ENCODE measurements at places on chromosomes 4 and X.
A peak's percentile ranks its signal among the peaks of the same experiment; 100 is the strongest.

DNA sequence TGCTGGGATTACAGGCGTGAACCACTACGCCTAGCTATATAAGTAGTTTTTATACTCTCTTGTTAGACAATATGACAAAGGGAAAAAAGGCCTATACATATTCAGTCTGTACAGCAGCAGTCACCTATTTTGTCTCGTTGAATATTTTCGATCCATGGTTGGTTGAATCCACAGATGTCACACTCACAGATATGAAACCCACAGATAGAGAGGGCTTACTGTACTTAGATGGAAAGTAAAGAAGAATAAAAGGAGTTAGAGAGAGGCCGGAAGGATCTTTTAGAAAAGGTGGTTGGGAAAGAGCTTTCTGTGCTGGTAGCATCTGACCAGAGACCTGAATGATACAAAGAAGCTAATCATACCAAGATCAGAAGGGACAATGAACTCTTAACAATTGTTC is 38.3 kb upstream of the SPINK2 start:
- DNase-seq, result no peak

- no peak for DNase-seq
Observed at GRCh38 chrX:15916704-15917084, 62.1 kb upstream of the AP1S2 start.

DNA sequence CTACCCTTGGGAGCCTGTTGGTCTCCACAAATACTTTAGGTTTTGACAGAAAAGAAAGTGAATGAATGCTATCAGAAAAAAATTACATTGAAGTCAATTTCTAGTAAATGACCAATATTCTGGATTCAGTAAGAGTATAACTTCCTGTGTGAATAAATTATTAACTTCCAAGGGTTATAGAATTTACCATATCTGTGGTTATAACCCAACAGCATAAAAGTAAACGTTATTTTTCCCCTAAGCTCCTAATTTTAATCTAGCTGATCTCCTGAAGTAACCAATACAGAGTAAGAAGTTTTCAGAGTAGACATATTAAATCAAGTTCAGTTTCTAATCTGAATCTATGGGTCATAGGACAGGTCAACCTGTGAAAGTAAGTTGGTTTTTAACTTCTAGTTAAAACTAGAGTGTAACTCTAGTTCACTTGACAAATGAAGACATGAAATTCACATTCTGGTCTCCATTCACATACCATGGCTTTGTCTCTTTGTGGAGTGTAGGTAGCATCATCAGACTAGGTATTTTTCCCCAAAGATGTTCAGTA is 22.8 kb downstream of the DTHD1 start:
- DNase-seq, result no peak

DNA sequence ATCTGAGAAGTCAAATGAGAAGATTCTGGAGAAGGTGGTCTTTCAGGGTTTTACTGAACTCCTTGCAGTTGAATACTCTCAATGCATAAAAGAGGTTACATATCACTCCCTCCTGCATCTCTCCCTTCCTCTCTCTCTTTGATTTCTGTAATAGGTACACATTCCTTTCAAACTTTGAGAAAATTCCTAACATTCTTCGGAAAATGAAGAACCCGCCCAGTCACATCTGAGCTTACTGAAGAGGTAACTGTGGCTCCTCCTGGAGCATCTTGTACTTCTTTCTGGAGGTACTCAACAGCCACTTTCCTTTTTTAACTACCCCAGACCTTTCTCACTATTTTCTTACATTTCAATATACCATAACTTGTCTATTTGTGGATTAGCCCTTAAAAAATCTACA is 24.7 kb downstream of the NDST3 start:
- no peak for DNase-seq

- no peak for DNase-seq
Observed at GRCh38 chr4:124450851-124451250, 261.7 kb downstream of the ANKRD50 start.

- DNase-seq, result no peak
Observed at GRCh38 chr4:48064349-48064748, 47.8 kb downstream of the NIPAL1 start.

GRCh38 chr4:105619188-105619931 is 66.9 kb downstream of the ARHGEF38 start:
- peak; percentile 34 for DNase-seq

DNA sequence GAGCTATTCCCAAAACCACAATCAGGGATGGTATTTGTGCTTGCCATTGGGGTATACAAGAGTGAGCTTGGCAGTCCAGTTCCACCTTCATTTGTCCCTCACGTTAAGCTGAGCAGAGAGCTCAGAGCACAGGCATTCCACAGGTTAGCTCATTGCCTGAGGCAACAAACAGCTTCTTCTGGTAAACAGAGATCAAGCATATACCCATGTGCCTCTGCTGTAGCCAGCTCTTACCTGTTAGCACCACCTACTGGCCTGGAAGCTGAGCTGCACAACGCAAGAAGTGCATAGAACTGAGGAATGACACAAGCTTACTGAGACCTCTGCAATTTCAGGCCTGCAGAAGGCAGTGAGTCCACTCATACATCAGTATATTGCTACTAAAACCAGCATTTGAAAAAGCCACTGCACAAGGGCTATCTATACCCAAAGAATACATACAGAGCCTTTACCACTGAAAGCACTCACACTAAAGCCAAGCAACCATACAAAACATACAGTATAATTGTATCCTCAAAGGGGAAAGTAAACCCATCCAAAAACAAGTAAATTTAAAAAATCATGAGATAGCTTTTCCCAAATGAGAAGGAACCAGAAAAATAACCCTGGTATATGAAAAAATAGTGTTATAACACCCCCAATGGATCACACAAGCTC is 258.3 kb upstream of the GABRA2 start:
- no peak for DNase-seq

DNA sequence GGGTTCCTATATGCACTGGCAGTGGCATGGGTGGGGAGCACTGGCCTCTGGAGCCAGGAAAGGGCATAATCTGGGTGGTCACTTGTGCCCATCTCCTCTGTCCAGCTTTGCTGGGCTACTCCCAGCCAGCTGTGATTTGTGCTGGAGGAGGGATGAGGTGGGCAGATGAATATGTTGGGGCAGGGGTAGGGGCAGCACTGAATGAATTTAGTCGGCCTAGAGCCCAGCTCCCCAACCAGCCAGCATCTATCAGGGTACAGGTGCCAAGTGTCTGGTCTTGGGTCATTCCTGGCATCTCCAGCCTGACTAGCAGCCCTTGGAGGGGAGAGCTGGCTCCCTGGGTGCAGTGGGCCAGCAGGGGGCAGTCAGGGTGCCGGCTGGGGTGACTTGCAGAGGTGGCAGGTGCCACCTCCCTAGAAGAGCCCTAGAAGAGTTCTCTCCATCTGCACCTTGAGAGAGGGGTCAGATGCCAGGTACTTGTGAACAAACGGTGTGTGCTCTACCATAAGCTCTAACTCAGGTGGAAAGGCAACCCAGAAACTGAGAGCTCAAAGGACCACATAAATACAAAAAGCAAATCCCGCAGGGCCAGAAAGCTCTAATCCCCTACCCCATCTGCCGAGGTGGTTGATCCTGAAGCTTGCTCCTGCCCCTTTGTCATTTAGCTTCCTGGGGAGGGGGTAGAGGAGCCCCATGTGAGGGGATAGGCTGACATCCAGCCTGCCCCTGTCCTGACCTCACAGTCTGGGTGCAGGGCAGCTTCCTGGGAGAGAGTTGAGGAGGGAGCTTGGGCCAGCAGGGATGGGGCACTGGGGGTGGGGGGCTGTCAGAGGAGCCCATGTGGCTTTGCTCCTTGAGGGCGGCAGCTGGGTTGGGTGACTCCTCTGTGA is 2.2 kb downstream of the SORCS2 start:
- DNase-seq, result peak; percentile 54

Measured in left hindlimb (tissue), 1 donor.